ENCODE measurements at places on chromosomes 1 and 21. TPM values are rescaled to one million over a fixed set of nuclear protein-coding genes. Genes with fewer than 3 reads are reported as not detected.
A peak's percentile ranks its signal among the peaks of the same experiment; 100 is the strongest.

GRCh38 chr1:151898519-151898991, 10.8 kb downstream of the THEM4 start:
- no peaks in the 10 kb centered on the region for H3K4me1 ChIP-seq
- no peaks in the 10 kb centered on the region for H3K27me3 ChIP-seq
- DNase-seq, result no peak
- H3K36me3 ChIP-seq, result peaks cover 23% of the 10 kb centered on the region
- no peak overlapping the region for H3K4me3 ChIP-seq

AQP10 gene
- total RNA-seq, result 0.27 TPM

DNA sequence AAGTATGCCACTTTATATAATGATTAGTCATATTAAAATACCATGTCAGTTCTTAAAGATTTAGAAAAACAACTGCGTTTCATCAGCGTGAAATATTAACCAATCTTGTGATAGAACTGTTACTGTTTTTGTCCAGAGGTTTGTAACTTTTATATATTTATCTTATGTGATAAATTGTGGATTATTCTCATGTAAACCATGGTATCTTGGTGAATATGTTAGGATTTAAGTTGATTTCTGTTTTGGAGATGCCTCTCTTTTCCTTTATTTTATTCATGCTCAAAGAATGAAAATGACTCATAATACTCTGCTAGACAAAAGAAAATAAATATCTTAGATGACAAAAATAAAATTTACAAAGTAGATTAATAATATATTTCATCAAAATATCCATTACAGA, 88.4 kb downstream of the ADGRL4 start:
- no peak overlapping the region for H3K4me3 ChIP-seq
- no peaks in the 10 kb centered on the region for H3K36me3 ChIP-seq
- DNase-seq, result no peak
- H3K27me3 ChIP-seq, result no peaks in the 10 kb centered on the region

SLC5A9 gene
- 2.1 TPM for total RNA-seq

DNA sequence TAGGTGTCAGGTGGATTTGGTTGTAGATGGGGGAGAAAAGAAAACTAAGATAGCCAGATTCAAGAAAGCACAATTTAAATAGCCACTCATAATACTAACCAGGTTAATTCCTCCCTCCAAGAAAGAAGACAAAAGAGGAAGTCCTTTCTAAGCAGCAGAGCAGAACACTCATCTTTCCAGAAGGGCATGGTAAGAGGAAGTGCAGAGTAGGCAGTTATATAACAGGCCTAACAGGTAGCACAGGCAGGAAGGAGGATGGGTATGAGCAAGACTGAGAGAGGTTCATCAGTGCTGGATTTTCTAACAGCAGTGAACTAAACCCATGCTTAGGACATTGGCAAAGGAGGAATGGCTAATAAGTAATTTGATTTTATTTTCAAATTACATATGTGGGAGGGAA, 517.5 kb downstream of the PLPP3 start:
- peak overlapping the region; percentile 48 for H3K4me3 ChIP-seq
- no peaks in the 10 kb centered on the region for H3K36me3 ChIP-seq
- no peak for DNase-seq
- H3K27me3 ChIP-seq, result peaks cover 12% of the 10 kb centered on the region
- peaks cover 14% of the 10 kb centered on the region for H3K4me1 ChIP-seq
- peak overlapping the region; percentile 50 for H3K27ac ChIP-seq

DTL gene
- total RNA-seq, result 11.9 TPM
